ENCODE measurements at places on chromosomes 16 and 17.

- DNase-seq = no peak
Observed at GRCh38 chr17:77841742-77842527, 116.6 kb upstream of the TNRC6C start.

DNA sequence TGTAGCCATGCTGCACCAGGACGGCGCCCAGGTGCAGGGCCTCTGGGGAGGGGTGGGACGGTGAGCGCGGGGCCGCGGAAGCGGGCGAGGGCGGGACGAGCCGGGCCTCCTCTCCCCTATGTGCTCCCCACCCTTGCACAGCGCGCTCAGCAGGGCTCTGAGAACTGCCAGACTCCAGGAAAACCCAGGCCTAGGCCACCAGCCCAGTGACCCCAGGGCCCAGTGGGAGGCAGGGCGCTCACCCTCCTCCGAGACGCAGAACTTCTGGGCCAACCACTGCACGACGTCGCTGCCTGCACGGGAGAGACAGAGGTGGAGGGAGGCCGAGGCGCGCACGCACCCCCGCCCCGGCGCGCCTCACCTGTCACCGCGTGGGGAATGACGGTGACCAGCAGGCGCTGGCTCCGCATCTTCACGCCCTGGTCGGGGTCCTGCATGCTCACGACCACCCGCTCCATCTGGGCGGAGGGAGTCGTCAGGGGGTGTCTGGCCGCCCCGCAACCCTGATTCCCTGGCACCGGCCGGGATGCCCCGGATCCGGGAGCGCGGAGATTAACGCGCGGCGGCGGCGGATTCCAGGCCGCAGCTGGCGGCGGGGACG lies 603 bp downstream of the RGS11 start:
- DNase-seq = no peak

DNA sequence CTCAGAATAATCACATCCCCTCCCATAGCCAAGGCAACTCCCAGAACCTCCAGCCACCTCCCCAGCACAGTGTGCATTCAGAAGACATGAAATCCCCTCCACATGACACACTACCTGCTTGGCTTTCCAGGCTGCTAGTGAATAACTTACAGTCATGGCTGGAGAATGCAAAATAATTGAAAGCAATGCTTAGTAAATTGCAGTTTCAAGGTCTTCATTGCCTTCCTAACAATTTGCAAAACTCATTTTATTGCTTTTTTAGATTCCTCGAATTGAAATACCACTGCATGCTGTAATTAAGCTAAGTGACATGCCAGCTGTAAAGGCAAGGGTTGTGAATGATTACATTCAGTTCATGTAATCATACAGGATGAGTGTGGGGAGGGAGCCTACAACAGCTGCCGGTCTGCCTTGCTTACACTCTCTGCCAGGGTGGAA lies 29.0 kb upstream of the HOXB13 start:
- no peak for DNase-seq

- DNase-seq = no peak
Observed at GRCh38 chr17:227078-227945, 45.9 kb upstream of the DOC2B start.

Data from esophagus squamous epithelium (tissue), 5 donors.